ENCODE measurements at places on chromosomes 12 and 14.
A peak's percentile ranks its signal among the peaks of the same experiment; 100 is the strongest.

GRCh38 chr14:76034566-76034965 is 49.0 kb downstream of the IFT43 start:
- no peak for DNase-seq

DNA sequence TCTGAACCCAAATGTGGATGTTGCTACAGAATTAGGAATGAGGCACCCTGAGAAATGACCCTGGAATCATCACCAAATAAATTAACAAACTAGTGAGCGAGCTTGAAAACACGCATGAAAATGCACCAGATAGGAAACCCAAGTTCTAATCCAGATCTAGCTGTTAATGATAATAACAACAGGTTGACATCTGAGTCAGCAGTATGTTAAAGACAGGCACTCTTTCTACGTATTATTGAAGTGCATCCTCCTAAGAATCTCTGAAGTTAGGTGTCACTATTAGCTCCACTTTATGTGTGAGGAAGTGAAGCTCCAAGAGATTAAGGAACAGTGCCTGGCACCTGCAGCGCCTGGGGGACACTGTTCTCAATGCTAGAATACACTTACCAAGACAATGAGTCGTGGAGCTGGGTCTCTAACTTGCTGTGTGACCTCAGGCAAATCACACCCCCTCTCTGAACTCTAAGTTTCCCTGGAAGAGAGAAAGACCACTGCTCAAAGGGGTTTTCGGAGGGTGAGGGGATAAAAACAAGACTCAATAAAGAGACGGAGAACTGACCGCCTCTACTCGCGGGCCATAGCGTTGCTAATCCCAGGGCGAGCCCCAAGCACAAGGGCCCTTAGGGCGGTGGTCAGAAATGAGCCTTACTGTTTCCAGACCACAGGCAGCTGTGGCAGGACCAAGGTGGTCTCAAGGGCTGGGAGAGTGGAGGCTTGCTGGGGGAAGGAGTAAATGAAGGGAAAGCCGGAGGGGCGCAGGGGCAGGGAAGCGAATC is 2.1 kb downstream of the SLC6A12 start:
- no peak for DNase-seq

DNA sequence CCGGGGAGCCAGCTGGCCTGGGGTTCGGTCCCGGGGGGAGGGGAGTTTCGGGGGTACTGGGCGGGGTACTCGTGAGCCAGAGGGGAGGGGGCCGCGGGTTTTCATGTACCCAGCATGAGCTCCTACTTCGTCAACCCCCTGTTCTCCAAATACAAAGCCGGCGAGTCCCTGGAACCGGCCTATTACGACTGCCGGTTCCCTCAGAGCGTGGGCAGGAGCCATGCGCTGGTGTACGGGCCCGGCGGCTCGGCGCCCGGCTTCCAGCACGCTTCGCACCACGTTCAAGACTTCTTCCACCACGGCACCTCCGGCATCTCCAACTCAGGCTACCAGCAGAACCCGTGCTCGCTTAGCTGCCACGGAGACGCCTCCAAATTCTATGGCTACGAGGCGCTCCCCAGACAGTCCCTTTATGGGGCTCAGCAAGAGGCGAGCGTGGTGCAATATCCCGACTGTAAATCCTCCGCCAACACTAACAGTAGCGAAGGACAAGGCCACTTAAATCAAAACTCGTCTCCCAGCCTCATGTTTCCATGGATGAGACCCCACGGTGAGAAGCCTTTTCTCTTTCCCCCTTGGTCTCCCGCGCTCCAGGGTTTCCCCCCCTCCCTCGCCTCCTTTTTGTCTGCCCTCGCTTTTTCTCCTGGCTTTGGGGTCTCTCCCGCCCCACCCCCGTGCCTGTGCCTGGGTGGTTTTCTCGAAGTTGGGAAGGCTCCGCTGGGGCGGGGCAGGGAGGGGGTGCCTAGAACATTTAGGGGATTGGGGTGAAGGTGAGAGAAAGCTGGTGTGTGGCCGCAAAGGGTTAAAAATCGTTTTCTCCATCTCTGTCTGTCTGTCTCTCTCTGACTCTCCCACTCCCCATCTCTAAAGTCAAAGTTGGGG is 627 bp downstream of the HOXC8 start:
- DNase-seq = no peak

DNA sequence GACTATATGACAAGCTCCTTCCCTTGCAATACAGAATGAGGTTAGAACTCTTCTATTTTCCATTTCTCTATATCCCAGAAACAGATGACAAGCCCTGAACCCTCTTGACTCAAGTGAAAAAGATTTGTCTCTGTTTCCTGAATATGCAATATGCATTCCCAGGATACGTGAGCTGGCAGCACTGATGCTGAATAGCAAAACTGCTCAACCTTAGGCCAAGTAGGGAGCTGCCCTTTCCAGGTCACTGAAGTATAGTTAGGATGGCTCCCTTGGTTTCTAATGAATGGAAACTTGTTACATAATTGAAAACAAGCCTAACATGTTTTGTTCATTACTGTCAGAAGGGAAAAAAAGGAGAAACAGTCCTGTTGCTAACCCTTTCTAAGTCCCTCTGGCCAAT is 47.9 kb upstream of the PLEKHG7 start:
- DNase-seq = no peak

DNA sequence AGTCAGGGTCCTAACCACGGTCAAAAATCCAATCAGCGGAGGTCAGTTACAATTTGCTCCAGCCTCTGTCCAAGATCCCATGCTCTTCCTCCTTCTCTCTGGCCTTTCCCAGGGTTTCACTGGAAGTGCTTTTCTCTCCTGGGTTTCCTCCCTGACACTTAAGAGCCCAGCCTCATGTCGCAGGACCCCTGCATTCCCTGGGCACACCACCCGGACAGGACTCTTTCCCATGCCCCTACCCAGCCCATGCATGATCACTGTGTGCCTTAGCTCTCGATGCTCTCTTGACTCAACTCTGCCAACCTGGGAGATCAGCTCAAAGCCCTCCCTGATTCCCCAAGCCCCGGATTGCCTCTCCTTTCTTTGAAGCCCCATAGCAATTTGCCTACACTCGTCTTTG is 15.5 kb upstream of the TAC3 start:
- no peak for DNase-seq

DNA sequence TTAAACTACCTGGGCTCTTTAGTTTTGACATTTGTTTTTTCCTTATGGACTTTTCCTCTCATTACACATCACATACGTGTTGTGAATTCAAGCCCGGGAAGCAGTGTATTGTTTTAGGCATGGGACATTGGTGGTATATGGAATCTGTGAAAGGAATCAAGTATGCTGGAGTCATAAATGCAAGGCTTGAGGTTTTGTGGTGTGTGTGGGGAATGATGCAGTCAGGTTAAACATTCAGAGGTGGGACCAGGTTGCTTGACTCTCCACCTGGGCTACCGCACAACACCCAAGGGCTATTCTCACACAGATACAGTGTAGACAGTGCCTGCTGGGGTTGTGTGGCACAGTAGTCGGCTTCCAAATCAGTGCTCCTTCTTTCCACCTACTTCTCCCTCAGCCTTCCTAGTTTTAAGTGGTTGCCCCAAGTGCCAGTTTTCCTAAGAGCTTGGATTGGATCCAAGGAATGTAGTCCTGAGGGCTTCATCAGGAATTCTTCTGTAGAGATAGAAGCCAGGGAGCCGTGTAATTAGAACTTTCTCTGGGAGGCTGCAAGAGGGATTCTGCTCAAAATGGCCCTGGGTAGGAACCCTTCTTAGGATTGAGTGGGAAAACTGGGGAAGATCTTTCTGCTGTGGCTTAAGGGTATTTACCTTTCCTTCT is 243.7 kb downstream of the C12orf75 start:
- DNase-seq = no peak

DNA sequence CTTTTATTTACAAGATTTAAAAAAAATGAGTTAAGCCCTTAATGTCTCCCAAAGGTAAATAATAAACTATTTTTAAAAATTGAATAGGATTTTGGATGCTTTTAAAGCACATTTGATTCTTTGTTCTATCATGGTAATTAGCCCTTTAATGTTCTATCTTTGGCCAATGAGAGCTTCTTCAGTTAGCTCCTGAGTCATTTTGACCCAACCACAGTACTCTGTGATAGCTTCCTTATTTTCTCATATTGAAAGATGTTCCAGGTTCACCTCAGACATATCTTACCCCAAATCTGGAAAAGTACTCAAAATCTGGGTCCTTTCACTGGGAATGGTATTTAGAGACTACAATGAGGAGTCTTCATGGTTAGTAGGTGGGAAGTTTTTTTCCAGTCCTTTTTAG is 98.0 kb downstream of the MYRFL start:
- DNase-seq = no peak

DNA sequence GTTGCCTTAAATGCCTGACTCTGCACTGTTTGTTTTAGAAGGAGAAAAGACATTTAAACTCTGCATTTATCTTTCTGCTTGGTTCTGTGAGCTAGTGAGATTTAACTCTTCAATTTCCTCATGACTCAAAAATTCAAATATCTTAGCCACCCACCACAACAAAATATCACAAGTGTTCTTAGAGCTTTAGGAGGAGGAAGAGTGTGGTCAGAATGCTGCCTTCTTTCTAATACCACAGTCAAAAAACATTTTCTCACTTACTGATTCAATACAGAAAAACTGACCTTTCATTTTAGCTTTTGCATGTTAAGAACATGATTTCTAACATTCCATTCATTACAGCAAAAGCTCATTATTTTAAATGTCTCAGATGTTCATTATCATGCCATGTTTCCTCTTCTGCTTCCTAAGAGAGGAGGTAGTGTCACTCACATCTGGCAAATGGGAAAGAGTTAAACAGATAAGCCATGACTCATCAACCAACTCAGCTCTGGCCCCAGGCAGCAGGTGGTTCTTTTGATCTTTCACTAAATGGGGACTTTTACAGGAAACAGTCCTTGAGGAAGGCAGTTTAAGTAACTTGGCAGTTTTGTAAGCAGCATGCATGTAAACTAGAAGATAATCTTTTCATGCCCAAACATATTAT is 56.4 kb upstream of the RNU6-8 start:
- DNase-seq = no peak

DNA sequence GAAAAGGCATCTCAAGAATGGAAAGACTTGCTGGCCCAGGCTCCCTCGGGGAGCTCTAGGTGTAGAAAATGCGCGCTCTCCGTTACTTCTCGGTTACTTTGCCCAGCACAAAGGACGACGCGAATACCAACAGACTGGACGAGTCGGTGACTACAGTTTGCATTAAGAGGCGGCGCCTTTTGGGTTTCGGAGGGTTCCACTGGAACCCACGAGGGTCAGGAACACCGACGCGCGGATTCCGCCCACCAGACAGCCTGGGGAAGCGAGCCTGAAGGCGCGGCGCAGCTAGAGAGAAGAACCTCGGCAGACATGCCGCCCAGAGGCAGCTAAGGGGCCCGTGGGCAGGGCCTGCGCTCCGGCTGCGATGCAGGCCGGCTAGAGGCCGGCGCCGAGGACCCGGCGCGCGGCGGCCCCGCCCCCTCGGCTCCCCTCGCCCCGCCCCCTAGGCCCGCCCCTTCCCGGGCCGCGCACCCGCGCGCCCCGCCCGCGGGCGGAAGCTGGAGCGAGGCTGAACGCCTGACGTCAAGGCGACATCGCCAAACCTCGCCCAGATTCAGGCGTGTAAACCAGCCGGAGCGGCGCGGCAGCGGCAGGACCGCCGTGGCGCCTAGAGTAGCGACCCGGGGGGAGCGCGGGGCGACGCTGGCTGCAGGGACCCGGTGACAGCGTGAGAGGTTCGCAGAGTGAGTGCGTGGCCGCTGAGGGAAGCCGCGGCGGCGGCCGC is at the start of gene RAP1B:
Gene RAP1B, plus strand, starts transcription at position 530 of the 724 bp plus-strand sequence. CDS start 37,826 bp downstream, outside the sequence.
- DNase-seq = peak; percentile 76

DNA sequence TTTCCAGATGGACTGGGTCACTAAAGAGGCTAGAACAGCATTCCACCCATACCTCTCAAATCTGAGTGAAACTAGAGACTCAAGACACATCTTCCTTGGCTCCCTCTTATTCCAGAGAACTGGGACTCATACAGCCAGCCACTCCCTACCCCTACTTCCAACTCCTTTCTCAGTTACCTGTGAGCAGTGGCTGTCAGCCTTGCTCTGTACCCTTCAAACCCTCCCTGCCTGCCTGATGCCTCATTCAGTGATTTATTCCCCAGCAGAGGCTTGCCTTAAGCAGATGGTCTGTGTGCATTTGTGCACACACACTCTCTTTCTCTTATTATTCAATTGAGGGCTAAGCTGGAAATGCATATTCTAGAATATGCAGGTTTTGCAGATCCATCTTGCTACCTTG is 14.6 kb downstream of the GPR84 start:
- DNase-seq = no peak

- DNase-seq = no peak
Observed at GRCh38 chr12:83018088-83018487, 331.4 kb downstream of the TMTC2 start.

GRCh38 chr12:51579321-51579850 is 11.6 kb upstream of the SCN8A start:
- no peak for DNase-seq

DNA sequence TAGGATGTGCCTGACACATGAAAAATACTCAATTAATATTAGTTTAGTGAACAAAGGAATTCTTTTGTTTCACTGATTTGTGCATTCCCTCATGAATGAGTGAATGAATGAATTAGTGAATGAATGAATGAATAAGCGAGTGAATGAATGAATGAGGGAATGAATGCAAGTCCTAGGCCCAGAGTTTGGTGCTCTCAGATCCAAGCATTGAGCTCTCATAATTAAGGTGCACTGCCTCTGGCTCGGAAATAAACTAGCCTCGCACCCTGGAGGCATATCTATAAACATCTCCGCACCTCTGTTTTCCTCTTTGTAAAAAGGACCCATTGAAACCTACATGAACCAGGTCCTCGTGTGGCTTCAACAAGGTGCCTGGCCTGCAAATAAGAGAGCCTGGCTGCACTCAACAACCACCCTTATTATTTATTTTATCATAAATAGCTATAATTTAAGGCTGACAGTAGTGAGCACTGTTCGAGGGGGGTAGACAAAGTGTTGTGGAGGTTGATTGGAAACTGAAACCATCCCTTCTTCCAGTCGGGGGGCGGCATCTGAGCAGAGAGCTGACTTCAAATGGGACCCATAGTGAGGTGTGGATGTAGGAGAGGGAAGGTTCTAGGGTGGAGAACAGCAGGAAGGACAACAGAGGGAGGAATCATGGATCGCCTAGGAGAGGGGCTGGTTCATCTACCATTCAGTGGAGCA is 316.8 kb downstream of the BCL11B start:
- no peak for DNase-seq

GRCh38 chr12:93812626-93813025 is 135.5 kb downstream of the CRADD start:
- DNase-seq = no peak

- no peak for DNase-seq
Observed at GRCh38 chr12:82896979-82897378, 210.3 kb downstream of the TMTC2 start.

GRCh38 chr14:58484176-58484575 is 56.7 kb downstream of the KIAA0586 start:
- DNase-seq = no peak

DNA sequence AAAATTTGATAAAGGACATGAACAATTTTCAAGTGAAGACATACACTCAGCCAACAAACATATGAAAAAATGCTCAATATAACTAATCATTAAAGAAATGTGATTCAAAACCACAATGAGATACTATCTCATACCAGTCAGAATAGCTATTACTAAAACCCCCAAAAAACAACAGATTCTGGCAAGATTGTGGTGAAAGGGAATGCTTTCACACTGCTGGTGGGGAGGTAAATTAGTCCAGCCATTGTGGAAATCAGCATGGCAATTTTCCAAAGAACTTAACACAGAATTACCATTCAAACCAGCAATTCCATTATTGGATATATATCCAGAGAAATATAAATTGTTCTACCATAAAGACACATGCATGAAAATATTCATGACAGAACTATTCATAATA is 18.7 kb upstream of the TAS2R14 start:
- DNase-seq = no peak

All from GF-D8 (cell line).